Occipital lobe (tissue), 3 donors: ENCODE measurements at places on chromosomes 6 and 20. TPM values are rescaled to one million over a fixed set of nuclear protein-coding genes. Genes with fewer than 3 reads are reported as not detected.

GRCh38 chr6:89492025-89492640 lies 59.2 kb downstream of the ANKRD6 start:
- DNase-seq, result no peak

Gene PROCR
- 4.7 TPM for total RNA-seq

DNA sequence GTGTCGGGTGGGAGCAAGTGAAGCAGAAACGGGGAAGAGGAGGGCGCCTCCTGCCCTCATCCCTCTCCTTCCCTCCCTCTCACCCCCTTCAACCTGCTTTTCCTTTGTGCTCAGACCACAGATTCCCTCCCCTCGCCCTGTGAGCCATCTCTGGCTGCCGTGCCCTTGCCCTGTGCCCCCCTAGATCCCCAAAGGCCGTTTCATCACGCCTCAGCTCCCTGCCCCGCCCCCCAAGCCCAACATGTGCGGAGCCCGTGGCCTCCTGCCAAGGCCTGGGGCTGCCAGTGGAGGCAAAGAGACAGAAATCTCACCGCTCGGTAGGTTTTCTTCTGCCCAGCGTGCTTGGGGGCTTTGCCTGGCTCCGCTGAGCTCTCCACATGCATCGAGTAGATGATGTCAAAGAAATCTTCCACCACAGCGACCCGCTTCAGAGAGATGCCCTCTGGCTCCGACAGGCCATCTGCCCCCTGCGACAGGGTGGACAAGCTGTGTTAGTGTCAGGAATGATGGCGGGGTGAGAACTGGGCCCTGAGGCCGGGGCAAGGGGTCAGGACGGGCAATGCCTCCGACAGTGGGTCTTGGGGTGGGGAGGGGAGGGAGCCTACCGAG lies 57.6 kb downstream of the NOL4L start:
- DNase-seq, result no peak

DNA sequence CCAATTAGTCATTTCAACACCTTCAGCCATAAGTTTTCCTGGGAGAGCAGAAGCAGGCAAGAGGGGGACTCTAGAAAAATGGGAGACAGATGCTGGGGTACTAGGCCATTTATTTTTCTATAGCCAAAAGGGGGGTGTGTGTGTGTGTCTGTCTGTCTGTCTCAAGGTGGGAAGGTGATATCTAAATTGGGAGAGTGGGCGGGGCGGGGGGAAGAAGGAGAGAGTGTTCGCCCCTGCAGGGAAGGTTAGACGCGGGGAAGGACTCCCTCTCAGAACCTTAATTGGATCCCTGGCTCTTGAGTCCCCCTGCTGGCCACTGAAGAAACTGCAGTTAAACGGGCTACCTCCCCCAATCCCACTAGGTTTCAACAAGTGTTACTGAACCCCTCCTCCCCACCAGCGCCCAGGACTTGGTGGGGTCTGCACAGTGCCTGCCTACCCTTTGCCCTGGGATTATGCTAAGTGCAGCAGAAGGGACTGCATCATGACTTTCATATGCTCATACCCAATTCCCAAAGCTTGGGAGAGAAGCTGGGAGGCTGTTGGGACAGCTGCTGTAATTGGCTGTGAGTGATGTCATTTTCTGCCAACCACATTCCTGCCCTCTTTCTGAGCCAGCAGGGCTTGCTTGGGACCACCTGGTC lies 45.8 kb downstream of the FOXP4 start:
- peak; percentile 51 for DNase-seq

- DNase-seq, result peak; percentile 70
Observed at GRCh38 chr6:13614126-13614925, 809 bp upstream of the NOL7 start.

DNA sequence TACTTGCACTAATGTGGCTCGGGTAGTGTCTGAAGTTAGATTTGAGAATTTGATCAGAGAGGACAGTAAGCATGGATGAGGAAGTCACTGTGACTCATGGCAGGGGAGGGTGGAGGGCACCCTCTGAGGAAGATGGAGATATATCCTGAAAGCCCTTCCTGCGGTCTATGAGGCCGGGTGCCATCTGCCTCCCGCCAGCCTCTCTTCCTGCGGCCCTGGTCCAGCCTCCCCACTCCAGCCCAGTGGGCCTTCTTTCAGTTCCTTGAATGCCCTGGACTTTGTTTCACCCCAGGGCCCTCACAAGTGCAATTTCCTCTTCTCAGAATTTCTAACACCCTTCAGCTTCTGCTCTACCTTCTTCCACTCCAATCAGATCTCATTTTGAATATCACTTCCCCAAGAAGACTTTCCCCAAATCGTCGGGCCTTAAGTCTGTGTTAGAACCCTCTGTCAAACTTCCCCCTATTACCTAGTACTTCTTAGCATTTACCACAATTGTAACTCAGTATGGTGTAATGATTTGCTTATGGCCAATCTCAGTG lies 20.2 kb upstream of the TNFAIP3 start:
- peak; percentile 5 for DNase-seq

Gene LY6G6C
- total RNA-seq, result 0.31 TPM

GRCh38 chr6:109053336-109053735 lies 41.3 kb downstream of the SESN1 start:
- DNase-seq, result no peak

GRCh38 chr6:136544326-136544725 lies 5.9 kb downstream of the MAP7 start:
- DNase-seq, result no peak

Gene LCA5
- 17.3 TPM for total RNA-seq

Gene TNF
- not detected for total RNA-seq

Gene EYS
- 0.78 TPM for total RNA-seq

Gene MKKS
- total RNA-seq, result 17.9 TPM

- no peak for DNase-seq
Observed at GRCh38 chr20:20207872-20208271, 155.5 kb downstream of the CFAP61 start.

Gene LY6G6F
- total RNA-seq, result not detected

Gene CCN6
- not detected for total RNA-seq

- no peak for DNase-seq
Observed at GRCh38 chr6:143632894-143633293, 44.9 kb upstream of the PHACTR2 start.

Gene GNAS-AS1
- total RNA-seq, result 0.94 TPM

DNA sequence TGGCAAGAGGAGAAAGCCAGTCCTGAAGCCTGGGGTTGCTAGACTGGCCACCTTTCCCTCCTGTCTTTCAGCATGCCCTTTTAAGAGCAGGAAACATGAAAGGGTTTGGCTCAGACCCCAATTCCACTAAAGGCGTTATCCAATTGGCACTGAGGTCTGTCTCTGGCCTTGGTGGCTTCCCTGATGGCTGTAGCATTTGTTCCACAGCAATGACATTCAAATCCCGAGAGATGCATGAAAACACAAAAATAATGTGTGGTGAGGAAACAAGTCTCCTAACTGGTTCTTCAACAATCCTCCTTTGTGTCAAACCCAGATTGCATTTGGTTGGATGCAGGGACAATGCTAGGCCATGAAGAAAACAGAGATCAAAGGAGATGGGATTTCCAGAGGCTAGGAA lies 56.5 kb upstream of the ADTRP start:
- DNase-seq, result no peak

- DNase-seq, result no peak
Observed at GRCh38 chr6:6052216-6052615, 45.5 kb upstream of the NRN1 start.

GRCh38 chr6:25832307-25832662 lies 433 bp upstream of the SLC17A1 start:
- no peak for DNase-seq

Gene MICB
- 0.47 TPM for total RNA-seq

Gene RBBP8NL
- total RNA-seq, result not detected

Gene IPCEF1
- total RNA-seq, result 29.5 TPM

DNA sequence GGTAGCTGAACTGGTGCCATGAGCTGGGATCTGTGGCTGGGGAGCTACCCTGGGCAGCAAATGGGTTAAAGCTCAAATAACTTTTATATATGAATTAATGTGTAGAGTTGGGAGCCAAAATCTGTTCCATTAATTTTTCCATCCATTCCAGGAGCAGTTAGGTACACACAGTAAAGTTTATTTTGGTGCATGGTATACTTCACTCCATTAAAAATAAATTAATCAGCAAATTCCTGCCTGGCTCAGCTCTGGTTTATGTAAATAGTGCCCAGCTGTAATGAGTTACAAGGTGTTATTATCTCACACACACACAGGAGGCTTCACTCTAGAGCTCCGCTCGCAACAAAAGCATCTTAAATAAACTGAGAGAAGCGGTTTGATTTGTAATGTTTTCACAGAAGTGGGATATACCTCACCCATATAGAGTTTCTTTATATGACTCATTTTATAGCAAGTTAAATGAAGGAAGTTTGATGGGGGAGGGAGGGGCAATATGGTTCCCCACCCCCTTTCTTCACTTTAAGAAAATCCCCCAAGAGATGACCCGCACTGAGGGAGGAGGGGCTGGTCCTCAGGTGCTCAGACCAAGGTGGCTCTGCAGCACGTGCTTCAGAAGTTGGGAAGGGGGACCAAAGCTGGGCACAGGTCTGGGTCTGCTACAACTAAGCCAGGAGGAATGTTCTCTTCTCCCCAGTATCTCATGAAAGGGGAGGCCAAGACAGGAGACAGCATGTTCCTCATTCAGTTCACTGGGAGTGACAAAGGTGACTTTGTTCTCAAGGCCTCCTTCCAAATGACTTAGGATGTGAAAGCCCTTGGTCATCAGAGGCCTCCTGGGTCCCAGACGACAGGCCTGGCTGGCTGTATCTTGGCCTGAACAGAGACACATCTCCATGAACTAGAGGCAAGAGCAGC lies 10.5 kb upstream of the FAM83C start:
- DNase-seq, result no peak

GRCh38 chr20:63166193-63167020 lies 49.5 kb downstream of the YTHDF1 start:
- DNase-seq, result no peak

GRCh38 chr6:29826271-29826670 lies 1.4 kb upstream of the HLA-G start:
- DNase-seq, result no peak

DNA sequence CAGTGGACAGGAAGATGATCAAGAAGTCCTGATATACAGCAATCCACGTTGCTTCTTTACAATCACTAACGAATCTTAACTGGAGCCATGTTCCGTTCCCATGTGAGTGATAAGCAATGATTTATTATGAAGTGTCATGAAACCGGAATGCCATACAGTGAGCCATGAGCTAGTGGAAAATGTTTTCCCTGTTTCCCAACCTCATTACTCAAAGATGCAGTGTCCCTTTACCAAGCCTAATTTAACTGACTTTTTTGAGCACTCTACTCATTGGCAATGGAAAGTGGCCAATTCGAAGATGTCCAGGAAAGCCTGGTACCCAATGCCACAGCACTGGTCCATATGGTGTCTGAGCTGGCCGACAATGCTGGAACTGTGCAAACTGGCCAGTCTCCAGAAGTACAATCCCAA lies 148.3 kb downstream of the ZNF217 start:
- no peak for DNase-seq

GRCh38 chr6:106886081-106886843 lies 88.3 kb downstream of the CD24 start:
- DNase-seq, result no peak

DNA sequence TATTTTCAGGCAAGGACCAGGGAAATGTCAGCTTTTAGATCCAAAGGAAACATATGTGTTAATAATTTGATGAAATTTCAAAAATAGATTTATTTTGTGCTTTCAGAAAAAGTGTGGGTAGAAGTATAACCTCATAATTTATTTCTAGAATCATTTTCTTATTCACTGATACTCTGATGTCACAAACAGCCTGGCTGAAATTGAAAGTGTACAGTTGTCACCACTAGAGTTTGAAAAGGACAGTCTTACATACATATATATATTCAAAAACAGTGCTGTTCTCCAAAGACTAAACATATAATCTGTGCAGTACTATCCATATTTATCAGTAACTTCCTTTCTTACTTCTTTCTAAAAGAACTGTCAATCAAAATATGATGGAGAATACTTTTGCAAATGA lies 254.4 kb upstream of the KCNQ5 start:
- no peak for DNase-seq

DNA sequence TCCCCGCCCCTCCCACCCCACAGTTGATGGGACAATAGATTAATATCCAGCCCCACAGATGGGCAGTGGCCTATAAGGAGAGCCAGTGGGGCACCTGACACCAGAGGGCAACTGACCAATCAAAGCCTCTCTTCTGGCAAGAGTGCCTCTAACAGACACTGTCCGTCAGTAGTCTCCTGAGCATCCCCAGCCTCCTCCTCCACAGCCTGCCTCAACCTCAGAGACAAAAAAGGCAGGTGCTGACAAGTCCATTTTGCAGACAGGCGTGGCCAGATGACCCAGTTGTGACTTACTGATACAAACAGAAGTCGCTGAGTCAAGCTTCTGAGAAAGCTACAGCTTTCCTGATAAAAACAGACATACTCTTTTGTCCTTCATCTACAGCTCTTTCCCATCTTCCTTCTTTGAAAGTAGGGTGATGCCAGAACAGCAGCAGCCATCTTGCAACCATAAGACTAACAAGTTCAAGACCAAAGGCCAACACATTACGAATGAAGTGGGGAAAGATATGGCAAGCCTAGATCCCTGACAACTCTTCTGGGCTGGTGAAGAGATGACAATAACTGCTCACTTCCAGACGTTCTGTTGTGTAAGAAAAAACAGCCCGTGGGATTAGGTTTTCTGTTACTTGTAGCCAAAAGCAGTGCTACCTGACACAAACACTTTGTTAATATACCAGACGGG lies 12.3 kb downstream of the PPIL1 start:
- no peak for DNase-seq

DNA sequence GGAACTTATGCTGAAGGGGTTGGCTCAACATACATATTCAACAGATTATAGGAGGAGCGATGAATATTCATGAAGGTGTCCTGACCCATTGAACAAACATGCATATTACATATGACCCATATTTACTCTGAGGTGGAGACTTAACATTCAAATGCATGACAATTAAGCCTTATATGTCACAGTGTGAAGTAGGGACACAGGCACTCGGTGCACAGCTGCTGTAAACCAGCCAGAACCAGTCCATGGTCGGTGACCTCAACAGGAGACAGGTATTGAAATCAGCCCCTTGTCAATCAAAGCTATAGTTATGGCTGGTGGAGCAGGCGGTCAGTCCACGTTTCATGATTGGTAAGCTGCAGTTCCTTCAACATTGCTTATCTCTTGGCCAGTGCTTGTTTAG lies 347.3 kb downstream of the THBS2 start:
- no peak for DNase-seq

Gene ERVFRD-1
- total RNA-seq, result not detected

Gene LRRC73
- total RNA-seq, result 2.7 TPM

Gene TREML1
- not detected for total RNA-seq

Gene DUSP15
- total RNA-seq, result 3.0 TPM

DNA sequence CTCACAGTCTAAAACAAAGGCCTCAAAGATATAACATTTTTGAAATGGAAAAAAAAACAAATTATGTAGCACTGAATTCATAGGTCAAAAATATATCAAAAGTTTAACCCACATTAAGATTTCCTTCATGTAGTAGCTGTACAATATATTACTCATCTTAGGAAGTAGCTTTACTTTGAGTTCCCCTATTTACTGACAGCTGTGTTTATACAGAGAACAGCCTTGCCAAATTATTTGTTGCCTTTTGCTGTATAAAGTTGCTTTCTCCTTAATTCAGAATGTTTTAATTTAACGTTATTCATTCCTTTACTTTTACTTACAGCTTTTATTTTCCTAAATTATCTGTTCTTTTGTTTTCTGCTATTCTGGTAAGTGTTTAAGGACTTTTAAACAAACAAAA lies 181.0 kb downstream of the COL12A1 start:
- no peak for DNase-seq
